Glutamatergic neuron (in vitro differentiated cells): ENCODE measurements at places on chromosomes 6 and 20.

GRCh38 chr20:51972056-51972455, 169.7 kb upstream of the SALL4 start:
- no peak for DNase-seq

GRCh38 chr20:10004900-10005299, 29.9 kb upstream of the ANKEF1 start:
- no peak for DNase-seq

DNA sequence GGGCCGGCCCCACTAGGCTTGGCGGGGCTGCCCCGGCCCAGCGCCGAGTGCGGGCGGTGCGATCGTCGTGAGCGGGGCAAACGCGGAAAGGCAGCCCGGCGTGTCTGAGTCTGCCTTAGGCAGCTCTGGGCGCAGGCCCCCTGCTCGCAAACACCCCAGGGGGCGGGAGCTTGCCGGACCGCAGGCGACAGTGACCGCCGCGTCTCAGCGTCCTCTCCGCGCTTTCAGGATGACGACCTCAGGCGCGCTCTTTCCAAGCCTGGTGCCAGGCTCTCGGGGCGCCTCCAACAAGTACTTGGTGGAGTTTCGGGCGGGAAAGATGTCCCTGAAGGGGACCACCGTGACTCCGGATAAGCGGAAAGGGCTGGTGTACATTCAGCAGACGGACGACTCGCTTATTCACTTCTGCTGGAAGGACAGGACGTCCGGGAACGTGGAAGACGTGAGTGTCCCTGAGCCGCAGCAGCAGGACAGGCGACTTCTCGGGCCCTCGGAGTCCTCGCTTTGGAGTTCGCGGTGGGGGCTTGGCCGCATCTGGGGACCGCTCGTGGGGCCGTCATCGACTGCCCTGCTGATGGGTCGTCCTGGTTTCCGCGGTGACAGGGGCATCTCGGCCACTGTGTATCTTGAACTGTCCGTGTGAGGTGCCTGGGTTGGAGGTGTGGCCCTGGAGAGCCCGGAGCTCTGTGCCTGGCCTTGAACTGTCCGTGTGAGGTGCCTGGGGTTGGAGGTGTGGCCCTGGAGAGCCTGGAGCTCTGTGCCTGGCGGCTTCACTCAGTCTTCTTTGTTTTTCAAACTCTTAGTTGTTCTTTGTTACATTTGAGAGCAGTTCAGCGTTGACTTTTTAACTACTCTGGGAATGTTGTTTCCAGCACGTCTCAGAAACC, 786 bp downstream of the ADRM1 start:
- no peak for DNase-seq

DNA sequence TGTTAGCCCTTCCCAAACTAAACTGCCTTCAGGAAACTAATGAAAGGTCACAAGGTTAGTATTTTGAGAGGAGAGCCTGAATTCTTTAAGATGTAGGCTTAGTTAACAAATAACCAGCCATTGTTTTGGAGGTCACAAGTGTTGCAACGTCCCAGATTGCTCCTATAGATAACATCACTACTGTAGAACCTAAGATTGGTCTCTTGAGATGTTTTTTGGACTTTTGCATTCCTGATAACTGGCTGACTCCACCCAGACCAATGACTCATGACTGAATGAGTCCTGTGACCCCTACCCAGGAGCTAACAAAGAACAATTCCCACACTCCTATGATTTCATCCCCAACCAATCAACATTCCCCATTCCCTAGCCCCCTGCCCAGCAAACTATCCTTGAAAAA, 178.8 kb downstream of the SCP2D1 start:
- DNase-seq: no peak

GRCh38 chr6:35955521-35955920, 34.6 kb upstream of the SRPK1 start:
- DNase-seq: no peak

GRCh38 chr6:154167126-154167525, 128.1 kb downstream of the OPRM1 start:
- DNase-seq: no peak

DNA sequence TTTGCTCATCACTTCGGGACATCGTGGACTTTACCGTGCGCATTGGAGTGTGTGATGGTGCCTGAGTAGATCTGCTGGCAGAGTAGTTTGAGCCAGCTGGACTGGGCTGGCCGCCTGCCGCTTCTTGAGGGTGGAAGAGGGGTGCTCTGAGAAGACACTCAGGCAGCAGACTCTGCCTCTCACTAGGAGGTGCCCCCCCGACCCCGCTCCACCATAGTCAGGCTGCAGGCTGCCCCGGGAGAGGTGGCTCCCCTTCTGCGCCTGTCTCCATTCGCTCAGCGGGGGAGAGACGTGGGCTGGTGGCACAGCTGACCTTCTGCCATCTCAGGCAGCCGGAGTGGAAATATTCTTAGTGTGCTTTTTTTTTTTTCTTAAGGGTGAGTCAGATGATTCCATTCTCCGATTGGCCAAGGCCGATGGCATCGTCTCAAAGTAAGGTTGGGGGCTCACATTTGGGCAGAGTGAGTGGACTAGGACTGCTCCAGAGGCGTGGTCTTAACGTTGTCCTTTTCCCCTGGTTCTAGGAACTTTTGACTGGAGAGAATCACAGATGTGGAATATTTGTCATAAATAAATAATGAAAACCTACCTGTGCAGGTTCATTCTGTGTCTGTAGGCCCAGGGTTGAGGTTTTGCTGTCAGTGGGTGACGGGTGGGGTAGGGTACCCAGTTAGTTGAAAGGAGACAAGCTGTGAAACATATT, 1.2 kb downstream of the RPS21 start:
- DNase-seq: no peak

- no peak for DNase-seq
Measured at GRCh38 chr20:13661070-13661685, 22.4 kb upstream of the TASP1 start.

GRCh38 chr20:55656231-55656775, 349.0 kb downstream of the CBLN4 start:
- no peak for DNase-seq

DNA sequence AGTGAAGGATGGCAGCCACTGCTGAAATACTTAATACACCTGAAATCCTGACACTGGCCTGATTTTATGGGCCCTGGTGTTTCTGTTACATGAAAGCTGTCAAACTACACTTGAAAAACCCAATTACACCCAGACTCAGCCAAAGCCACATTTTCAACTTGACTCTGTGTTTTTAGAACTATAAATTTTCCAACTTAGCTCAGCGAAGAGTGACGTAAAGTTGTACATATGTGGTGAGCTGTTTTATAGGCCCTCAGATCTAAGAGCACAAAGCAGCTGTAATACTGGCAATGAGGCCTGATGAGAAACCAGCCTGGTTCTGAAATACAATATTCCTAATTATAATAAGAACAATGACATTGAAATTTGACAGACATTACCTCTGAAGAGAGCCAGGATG, 18.6 kb downstream of the SCML4 start:
- no peak for DNase-seq

- no peak for DNase-seq
Measured at GRCh38 chr6:31304683-31305082, 32.8 kb upstream of the HLA-C start.

- no peak for DNase-seq
Measured at GRCh38 chr6:166551754-166552495, 34.6 kb downstream of the RAMACL start.

DNA sequence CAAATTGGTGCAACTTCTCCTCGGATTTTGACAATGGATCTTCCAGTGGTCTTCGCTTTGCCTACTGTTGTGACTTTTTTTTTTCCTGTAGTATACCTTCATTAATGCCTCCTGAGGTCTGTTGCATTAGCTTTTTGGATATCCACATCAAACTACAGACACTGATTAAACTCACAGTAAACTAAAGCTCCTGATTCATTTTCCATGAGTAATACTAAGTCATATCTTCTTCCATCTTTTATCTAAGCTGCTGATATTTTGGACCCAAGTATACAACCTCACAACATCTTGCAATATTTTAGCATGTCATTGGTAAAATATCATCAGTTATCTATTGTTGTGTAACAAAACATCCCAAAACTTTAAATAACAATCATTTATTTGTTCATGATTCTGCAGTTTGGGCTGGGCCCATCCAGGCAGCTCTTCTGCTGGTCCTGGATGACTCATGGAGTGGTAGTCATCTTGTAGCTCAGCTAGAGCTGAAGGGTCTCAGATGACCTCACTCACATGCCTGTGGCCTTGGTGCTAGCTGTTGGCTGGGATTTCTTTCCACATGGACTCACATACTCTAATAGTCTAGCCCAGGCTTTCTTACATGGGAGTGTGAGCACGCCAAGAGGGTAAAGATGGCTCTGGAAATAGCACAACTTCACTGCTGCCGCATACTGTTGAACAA, 78.3 kb upstream of the SRSF6 start:
- DNase-seq: no peak

GRCh38 chr6:124825564-124825963, 136.7 kb upstream of the RNF217 start:
- DNase-seq: no peak

GRCh38 chr20:6629564-6629963, 137.9 kb upstream of the BMP2 start:
- no peak for DNase-seq

GRCh38 chr6:131117878-131118277, 17.4 kb upstream of the AKAP7 start:
- no peak for DNase-seq

DNA sequence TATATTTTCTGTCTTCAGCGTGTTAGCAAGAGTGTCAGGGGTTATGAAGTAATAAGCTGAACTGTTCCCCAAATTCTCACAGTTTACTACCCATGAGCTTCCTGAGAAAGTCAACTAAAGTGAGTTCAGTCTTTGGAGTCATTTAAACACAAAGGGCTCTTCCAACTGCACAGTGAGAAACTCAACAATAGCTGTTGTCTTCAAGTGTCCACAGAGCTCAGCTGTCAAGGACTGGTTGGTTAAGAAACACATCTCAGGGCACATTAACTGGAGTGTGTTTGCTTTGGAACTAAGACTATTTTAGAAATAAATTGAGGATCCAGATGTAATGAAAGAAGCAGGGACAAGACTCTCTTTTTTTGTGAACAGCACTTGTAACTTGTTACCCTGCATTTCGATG, 241.4 kb upstream of the SOX4 start:
- DNase-seq: no peak

DNA sequence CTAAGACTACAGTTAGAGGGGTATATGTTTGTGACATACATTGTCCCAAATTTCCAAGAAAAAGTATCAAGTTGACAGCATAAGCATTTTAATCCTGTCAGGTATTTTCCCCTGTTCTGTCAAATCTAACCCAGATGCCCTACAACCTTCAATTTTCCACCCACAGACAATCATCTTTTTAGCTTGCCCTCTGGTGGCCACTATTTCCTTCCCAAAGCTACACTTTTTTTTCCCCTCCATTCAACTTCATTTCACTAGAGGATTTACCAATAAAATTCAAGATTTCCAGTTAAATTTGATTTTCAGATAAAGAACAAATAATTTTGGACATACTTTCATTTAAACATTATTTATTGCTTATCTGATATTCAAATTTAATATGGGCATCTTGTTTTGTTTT, 286.6 kb downstream of the TENT5A start:
- DNase-seq: no peak
